ENCODE measurements at places on chromosomes 1 and 21. TPM values are rescaled to one million over a fixed set of nuclear protein-coding genes. Genes with fewer than 3 reads are reported as not detected.
A peak's percentile ranks its signal among the peaks of the same experiment; 100 is the strongest.

Gene AMPD1
- total RNA-seq: not detected

Gene NBPF4
- total RNA-seq: not detected

Gene CFAP410
- total RNA-seq: 13.2 TPM

Gene DISC1
- 4.6 TPM for total RNA-seq

GRCh38 chr1:104760017-104760416, 1010.3 kb downstream of the AMY1C start:
- DNase-seq: no peak

DNA sequence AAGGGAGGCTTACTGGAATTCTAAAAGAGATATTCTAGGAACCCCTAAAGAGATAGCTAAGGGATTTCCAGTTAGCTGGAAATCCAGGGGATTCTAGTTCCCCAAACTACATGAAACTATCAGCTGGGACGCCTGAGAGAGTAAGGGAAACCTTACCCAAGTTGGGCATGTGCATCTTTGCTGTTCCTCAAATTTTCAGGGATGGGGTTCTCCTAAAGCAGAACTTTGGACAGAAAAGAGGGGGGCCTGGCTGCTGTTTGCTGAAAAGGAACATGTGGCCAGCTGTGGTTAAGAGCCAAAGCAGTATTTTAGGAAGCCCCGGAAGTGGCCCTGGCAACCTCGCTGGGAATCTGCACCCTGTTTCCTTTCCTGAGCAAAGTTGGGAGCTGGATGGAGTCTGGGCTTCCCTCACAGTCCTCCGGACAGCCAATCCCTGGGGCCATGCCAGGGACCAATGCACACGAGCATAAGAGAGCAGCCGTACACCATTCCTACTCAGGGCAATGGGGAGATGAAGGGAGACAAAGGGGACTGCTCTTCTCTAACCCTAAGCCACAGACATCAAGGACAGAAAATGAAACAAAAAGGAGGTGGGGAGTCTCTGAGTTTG, 154.3 kb downstream of the PLXNA2 start:
- DNase-seq: peak; percentile 72

DNA sequence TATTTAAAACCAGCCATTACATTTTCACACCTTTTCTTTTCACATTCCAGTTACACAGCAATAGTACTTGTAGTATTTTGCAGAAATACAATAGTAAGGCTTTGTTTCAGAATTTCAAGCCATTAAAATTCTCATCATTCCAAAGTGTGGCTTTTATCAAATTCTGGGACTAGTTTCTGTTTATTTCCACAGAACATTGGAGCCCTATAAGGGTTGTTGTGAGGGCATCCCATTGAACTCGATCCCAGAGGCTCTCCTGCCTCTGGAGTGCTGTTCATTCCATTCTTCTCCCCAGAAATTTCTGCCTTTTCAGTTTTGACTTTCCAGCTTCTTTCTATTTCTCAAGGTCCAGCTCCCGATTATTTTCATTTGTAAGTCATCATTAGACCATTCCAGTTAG, 645.5 kb downstream of the ADGRL2 start:
- no peak for DNase-seq

GRCh38 chr1:21680381-21680780, 11.2 kb upstream of the RAP1GAP start:
- DNase-seq: no peak

- DNase-seq: no peak
These were observed 6.9 kb downstream of the RIPK4 start for GRCh38 chr21:41759926-41760325.

DNA sequence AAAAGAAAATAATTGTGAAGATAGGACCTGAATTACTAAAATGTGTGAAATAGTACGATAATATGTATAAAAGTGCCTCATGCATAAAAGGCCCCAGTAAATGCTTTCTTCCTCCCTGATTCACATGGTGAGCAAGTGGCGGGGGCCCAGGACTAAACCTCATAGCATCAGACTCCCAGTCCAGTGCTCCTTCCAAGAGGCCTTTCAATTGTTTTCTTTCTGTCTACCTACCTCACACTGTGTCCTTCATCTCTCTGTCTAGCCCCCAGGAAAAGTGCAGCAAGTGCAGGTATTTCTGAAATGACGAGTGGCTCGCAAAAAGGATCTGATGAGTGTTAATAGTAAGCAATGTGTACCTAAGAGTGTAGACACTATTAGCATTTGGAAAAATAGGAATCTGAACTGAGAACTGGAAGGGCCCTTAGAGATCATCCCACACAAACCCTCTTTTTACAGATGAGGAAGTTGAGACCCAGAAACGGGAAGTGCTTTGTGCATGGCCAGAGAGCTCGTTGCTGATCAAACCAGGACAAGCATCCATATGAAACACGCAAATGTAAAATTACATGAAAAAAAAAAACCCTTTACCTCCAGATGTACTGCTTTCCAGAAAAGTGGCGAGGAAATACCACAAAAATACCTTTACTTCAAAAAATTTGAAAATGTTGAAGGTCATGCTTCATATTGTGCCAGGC, 118.2 kb upstream of the HOOK1 start:
- no peak for DNase-seq

- no peak for DNase-seq
These were observed 25.5 kb downstream of the RGS7 start for GRCh38 chr1:241331328-241332036.

DNA sequence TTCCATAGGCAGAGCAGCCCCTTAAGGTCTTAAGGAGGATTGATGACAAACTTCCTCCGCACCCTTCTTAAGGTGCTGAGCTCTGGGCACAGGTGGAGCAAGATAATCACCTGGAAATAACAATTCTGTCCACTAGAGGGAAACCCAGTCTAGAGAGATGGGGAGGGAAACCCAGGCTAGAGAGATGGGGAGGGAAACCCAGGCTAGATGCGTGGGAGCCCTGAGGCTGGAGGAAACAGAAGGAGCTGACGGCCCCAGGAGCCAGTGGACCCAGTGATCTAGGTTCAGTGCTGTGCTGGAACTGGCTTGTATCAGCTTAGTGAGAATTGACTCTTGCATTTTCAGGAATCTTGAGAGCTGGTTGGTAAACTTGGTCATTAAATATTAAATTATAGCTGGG, 17.8 kb upstream of the MYCL start:
- DNase-seq: no peak

- peak; percentile 67 for DNase-seq
These were observed 836 bp downstream of the OLFML3 start for GRCh38 chr1:113980110-113980509.

Gene PLA2G2C
- not detected for total RNA-seq

DNA sequence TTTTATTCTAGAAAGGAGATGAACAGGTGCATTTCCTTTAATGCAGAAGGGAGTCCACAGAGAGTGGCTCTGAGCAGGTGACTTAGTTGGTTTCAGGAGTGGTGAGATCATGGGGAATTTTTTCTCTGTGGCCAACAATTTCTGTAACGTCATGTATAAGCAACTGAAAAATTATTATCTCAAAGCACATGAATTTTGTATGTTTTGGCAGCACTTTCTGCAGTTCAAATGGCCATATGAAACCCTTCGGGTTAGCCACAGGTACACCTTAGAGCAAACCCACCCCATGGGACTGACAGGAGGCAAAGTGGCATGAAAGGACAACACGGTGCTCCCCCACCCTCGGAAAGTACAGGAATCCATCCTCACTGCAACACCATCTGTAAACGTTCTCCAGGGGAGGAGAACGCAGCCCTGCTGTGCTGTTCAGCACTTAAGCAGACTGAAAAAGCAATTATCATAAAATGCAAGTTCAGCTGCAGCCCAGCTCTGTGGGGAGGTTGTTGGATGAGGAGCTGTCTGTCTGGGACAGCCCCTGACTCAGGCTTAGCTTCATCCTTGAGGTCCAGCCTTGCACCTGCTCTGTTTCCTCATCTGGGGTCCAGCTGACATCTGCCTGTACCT, 55.8 kb upstream of the CLDN14 start:
- DNase-seq: no peak

- DNase-seq: no peak
These were observed 134.5 kb upstream of the PKN2 start for GRCh38 chr1:88549536-88549935.

- DNase-seq: no peak
These were observed 28.6 kb upstream of the TMEM61 start for GRCh38 chr1:54951810-54952226.

- no peak for DNase-seq
These were observed 7.9 kb upstream of the TNNT2 start for GRCh38 chr1:201385299-201385891.

- DNase-seq: peak; percentile 69
These were observed 20.7 kb upstream of the ABCB10 start for GRCh38 chr1:229579059-229579673.

DNA sequence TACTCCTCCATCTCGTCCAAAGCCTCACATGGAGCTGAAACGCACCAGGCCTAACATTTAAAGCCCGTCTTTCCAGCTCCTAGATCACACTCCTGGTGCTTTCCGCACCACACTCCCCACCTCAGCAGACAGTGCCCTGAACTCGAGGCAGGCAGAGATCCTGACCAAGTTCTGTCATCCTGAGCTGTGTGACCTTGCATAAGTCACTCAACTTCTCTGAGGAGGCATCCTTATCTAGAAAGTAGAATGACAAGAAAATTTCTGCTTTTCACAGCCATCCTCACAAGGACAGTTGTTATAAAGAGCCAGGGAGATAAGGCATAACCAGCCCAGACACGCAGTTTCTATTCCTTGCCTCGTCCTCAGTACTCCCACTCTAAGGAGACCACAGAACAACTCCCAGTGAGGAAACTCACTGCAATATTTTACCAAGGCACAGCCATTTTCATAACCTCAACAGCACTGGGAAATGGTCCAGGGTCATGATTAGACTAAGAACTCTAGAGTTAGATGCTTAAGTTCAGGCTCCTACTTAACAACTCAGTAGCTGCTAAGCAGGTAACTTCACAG, 3.1 kb downstream of the LRP8 start:
- no peak for DNase-seq

DNA sequence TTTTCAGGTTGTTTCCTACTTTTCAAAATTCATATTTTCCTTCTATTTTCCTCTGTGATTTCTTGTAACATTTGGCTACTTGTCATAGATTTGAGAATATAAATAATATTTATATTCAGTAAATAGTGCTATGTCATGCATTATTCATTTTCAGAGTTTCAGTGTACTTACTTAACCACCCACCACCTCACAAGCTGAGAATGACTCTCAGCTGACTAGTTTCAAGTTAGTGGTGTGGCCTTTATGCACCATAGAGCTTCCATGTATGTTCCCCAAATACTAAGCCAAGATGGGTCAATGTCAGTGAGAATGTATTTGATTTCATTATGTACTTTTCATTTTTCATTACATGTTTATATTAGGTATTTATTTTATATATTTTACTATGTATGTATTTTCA, 56.9 kb upstream of the RGS1 start:
- DNase-seq: no peak

GRCh38 chr1:206706298-206706791, 21.6 kb downstream of the MAPKAPK2 start:
- DNase-seq: peak; percentile 64

DNA sequence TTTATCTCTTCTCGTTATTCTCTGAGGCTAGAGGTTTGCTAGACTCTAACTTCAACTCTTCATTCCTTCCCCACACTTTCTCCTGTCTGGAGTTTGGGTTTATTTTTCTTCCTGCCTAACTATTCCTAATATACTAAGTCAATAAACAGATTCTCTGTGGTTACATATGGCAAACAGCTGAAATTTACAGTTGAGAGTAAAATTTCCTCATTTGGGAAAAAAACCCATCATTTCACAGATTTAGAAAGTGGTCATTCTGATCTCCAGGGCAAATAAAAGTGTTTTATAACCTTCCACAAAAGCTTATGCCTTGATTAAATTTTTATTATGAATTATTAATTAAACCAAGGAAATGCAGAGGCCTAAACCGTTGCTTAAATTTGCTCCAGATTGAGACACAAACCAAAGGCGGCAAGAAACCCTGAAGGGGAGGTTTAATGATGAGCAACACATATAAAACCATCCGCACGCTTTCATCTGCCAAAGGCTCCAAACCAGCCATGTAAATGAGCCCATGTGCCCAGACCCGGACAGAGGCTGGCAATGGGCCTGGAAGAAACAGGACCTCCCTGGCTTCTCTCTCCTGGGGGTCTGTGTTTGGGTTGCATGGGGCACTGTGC, 201.7 kb upstream of the LMO4 start:
- no peak for DNase-seq

DNA sequence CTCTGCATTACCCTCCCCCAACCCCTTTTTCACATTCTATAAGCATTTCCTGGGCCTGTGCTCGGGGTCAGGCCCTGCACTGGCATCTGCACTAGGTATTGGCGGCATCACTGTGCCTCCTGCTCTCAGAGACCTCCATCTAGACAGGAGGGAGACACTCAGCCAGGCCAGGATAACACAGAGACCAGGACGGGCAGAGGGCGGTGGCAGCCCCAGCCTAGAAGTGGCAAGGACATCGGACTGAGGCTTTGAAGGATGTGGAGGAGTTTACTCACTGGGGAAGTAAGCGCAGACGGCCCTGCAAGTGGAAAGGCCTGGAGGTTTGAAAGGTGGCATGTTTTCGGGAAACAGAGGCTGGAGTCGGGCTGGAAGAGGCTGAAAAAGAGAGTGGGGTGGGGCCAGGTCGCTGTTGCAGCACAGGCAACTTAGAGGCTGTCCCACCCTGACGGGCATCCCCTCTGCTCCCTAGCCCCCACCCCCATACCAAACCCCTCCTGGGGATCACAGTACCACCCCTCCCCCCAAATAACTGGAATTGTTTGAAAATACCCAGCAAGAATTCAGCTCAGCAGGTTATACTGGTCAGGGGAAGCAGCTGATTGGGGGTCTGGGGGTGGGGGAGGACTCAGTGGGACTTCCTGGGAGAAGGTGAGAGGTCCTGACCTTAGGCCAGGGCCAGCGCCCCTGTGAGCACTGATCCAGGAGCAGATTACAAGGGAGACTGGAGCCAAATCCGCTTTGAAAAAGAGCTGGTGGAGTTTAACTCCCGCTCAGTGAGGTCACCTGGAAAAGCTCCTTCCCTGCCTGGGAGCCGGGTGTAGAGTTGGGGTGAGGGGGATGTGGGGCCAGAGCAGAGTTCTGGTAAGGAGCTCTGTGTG, 121.8 kb upstream of the WNT4 start:
- DNase-seq: no peak

GRCh38 chr1:202086579-202087350, 36.0 kb upstream of the GPR37L1 start:
- peak; percentile 70 for DNase-seq

GRCh38 chr1:241527146-241527545, 5.0 kb upstream of the KMO start:
- DNase-seq: no peak

Gene ZNF683
- not detected for total RNA-seq

- DNase-seq: no peak
These were observed 50.1 kb upstream of the RWDD3 start for GRCh38 chr1:95183952-95184351.

- DNase-seq: no peak
These were observed 1.4 kb upstream of the FAM151A start for GRCh38 chr1:54624466-54625464.

All from right cardiac atrium (tissue), 5 donors.